ENCODE measurements at places on chromosomes 2 and 18. TPM values are rescaled to one million over a fixed set of nuclear protein-coding genes. Genes with fewer than 3 reads are reported as not detected.

GRCh38 chr2:57941816-57942215 lies 104.8 kb upstream of the VRK2 start:
- no peak for DNase-seq

GRCh38 chr2:181779288-181780021 lies 99.1 kb upstream of the NEUROD1 start:
- no peak for DNase-seq

- no peak for DNase-seq
These were observed 11.6 kb upstream of the IER3IP1 start for GRCh38 chr18:47187721-47188120.

Gene BMP10
- not detected for total RNA-seq

- DNase-seq: peak; percentile 94
These were observed 43.3 kb upstream of the ZFP36L2 start for GRCh38 chr2:43269706-43270105.

DNA sequence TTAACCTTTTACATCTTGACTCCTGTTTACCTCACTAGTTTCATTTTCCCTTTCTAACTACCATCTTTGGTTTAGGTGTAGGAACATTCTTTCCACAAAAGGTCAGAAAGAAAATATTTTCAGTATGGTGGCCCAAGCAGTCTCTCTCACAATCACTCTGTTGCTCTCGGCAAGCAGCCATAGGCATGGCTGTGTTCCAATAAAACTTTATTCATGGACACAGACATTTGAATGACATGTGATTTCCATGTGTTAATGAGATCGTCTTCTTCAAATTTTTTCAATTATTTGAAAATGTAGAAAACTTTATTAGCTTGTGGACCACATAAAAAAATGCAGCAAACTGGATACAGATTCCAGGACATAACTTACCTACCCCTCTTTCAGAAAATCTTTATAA lies 109.7 kb upstream of the CNTNAP5 start:
- no peak for DNase-seq

GRCh38 chr2:95024371-95024770 lies 1.1 kb upstream of the MAL start:
- no peak for DNase-seq

Gene OR6B2
- total RNA-seq: not detected

- no peak for DNase-seq
These were observed 44.9 kb upstream of the PELI1 start for GRCh38 chr2:64189167-64189566.

DNA sequence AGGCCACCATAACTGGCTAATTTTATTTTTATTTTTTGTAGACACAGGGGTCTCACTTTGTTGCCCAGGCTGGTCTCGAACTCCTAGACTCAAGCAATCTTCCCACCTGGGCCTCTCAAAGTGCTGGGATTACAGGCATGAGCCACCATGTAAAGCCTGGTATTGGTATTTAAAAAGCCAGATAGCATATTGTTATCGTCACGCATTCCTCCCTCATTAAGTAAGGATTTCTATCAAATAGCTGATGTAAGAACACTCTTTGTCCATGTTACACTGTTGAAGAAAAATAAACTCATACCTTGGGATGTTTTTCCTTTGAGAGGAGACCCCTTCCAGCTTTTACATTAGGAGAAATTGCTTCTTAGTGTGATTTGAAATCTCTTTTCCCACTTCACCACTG lies 39.2 kb upstream of the DARS1 start:
- DNase-seq: no peak

- DNase-seq: no peak
These were observed 19.6 kb upstream of the FTCDNL1 start for GRCh38 chr2:199870581-199870980.

DNA sequence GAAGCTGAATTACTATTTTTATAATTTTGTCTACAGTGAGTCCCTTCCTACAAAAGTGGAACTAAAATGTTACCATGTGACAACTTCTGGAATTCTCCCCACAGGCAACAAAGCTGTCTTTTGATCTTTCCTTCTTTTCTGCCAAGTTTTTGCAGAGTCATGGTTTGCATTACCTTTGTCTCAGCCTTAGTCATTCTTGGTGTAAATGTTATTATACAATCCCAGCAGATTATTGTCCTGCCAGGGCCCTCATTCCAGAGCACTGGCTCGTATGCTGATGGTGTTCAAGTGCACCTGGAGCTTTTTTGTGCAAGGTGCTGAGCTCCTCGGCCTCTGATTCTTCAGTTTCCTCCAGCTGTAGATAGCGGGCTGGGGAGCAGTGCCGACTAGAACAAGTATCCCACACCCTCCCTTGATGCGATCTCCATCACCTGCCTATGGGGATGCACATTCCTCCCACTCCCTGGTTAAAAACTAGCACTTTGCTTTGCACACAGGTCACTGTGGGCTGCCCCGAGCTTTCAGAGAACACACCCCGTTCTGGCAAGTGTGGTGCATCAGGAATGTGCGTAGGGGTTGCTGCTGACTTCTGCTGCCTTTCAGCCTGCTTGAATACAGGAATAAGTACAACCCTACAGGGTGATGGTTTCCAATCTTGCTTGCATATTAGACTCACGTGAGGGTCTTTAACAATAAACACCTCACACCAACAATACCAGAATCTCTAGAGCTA lies 263.6 kb downstream of the RNF144A start:
- DNase-seq: no peak

Gene EHBP1
- total RNA-seq: 39.6 TPM

- DNase-seq: no peak
These were observed 290.4 kb upstream of the ZC3H15 start for GRCh38 chr2:186195696-186196095.

Gene NCKAP5
- 0.40 TPM for total RNA-seq

Gene NTSR2
- total RNA-seq: not detected

- DNase-seq: peak; percentile 83
These were observed 91.1 kb upstream of the CDH2 start for GRCh38 chr18:28267878-28268625.

Gene CD28
- total RNA-seq: 0.52 TPM

Gene SPC25
- 34.6 TPM for total RNA-seq

Gene TDRD15
- total RNA-seq: not detected

GRCh38 chr2:177723235-177723634 lies 330.7 kb downstream of the AGPS start:
- no peak for DNase-seq

Gene HOXD13
- total RNA-seq: not detected

DNA sequence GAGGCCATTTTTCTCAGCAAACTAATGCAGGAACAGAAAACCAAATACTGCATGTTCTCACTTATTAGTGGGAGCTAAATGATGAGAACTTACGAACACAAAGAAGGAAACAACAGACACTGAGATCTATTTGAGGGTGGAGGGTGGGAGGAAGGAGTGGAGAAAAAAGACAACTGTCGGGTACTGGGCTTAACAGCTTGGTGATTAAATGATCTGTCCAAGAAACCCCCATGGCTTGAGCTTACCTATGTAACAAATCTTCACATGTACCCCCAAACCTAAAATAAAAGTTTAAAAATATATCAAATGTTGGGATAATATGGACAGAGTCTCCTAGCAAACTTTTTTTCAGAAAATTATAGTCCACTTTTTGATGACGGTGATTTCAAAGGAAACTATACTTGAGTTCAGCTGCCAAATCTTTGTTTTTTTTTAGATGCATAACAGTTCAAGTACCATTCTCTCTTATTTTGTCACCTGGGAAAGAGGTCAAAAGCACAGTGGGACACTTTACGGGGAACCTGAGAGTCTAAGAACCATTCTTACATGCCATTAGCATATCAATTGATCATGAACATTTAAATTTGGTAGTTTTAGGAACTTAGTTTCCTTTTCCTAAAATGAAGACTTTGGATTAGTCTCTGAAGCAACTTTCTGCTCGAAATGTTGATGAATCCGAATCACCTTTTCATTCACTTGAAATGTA lies 835.0 kb downstream of the NRXN1 start:
- DNase-seq: no peak

DNA sequence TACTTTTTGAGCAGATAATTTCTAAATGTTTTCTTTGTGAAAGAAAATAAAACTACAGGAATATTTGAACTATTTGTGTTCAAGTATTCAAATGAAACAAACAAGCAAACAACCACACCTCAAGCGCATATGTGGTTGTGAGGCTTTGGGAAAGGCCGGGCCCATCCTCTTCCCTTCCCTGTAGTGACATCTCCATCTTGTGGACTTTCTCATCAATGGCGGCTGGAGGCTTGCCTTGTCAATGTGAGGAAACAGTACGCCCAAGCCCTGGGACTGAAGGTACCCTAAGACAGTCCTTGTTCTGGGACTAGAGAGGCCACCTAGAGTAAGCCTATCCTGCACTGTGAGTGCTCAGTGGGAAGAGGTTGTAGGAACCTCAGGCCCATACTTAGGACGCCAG lies 166.8 kb downstream of the TPGS2 start:
- peak; percentile 28 for DNase-seq

DNA sequence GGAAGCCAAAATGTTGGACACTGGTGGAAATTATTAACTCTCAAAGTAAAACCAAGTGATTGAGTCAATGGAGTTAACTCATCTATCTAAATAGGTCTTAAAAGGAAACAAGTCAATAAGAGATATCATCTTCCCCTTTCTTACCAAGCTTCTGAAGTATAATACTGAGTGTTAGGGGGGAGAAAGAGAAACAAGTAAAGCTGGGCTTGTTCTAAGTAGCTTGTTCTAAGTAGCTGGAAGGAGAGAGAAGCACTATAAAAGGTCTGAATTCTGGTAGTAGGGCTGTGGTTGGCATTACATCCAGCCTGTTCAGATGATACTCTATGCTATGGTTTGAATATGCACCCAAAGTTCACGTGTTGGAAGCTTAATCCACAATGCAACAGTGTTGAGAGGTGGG lies 26.8 kb downstream of the YES1 start:
- no peak for DNase-seq

DNA sequence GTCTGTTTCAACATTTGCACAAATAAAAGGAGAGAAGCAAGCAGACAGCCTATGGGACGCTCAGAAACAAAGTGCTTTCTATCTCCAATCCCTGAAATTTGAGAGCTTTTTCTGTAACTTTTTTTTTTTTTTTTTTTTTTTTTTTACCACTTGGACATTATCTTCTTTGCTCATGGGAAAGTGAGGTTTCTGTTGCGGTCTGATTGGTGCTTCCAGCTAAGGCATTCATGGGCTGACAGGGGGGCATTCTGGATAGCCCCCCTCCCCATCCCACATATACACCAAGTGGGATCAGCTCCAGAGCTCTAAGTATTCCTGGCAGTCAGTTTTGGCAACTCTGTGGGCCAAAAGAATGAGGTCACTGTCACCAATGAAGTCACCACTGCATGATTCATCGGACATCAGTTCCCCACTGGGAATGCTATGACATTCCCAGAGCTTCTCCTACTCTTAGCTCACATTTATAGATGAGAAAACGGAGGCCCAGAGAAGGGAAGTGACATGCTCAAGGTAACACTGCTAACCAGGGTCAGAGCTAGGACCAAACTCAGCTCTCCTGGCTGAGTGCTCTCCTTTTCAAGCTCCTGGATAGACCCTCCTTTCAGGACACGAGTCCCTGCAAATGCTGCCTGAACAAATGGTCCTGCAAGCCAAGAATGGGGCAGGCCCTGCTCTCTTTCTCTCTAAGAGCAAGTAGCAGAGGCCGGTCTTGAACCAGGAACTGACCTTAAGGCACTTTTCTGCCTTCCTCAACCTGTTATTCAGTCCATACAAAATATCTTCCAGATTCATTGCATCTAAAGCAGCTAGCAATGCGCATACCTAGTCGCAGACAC lies 61.3 kb downstream of the TMEM247 start:
- DNase-seq: peak; percentile 41

Gene CREB1
- 37.2 TPM for total RNA-seq

Gene LOXHD1
- total RNA-seq: not detected

DNA sequence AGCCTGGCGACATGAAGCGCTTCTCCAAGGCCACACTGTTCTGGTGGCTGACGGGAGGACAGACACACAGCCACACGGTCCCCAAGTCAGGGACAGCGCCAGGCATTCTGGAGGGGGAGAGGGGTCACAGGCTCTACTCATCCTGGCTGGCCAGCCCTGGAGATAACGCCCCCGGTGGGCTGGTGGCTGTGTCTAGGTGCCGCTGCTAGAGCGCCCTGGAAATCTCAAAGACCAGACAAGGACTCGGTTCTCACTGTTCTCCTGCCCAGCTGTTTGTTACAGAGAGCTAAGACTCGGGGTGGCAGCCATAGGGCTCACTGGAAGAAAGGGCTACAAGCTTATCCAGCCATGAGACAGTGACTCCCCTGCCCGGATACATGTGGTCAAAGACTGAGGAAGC lies 72.0 kb downstream of the KCNF1 start:
- no peak for DNase-seq

Gene NEU2
- not detected for total RNA-seq

Gene FIGN
- 3.7 TPM for total RNA-seq

Gene STEAP3
- total RNA-seq: 42.4 TPM

Gene IL36A
- not detected for total RNA-seq

Gene CASP10
- 0.52 TPM for total RNA-seq

DNA sequence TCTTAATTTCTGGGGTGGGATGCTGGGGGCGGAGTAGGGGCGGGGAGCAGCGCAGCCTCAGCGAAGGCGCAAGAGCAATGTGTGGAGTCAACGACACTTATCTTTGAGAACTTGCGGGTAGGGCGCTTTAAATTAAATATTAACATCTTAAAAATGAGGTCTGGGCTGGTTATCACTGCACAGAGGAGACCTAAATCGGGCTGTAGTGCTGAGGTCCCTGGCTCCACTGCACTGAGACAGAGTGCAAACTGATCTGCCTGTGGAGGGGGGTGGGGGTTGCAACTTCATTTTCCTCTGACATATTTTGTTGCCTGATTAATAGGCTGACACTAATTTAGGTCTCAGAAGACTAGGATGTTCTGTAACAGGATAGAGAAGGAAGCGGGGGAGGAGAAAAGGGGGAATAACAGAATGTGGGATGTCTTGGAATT lies 253.0 kb upstream of the FANCL start:
- no peak for DNase-seq

GRCh38 chr2:127859712-127860085 lies 1.7 kb upstream of the POLR2D start:
- no peak for DNase-seq

DNA sequence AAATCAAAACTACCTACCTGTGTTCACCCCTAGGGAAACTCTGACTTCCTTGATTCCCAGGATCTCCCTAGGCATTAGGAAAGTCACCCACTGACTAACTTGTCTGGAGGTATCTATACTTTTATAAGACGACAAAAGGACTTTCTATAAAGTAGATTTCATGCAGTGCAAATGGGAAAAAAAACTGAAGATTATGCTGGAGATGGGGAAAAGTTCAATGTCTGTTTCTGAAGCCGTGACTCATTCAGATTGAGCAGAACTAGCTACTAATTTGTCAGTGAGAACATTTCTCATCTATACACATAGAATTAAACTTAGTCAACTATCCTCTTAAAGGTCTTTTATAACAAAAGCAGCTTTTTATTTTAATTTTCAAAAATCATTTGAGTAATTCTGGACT lies 6.0 kb downstream of the SEPTIN10 start:
- peak; percentile 19 for DNase-seq

Gene TMEM37
- total RNA-seq: not detected

Gene ANKRD30BL
- total RNA-seq: not detected

Gene HAUS1
- total RNA-seq: 87.1 TPM

DNA sequence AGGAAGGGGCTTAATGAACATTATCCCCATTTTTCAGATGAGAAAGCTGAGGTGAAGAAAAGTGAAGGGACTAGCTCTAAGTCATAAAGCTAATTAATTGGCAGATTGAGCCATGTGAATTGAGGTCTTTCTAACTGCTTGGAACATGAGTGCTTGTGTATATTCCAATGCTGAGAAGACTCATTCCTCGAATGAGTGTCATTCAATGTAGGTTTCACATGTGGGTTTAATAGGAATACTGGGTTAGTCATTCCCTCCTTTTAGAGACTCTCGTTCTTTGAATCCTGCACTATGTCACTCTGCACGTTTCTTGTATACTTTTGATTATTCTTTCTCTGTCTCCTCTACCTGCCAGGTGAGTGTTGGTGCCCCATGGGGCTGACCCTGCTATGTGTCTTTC lies 218.2 kb downstream of the HRH4 start:
- DNase-seq: no peak

Gene SEPTIN10
- total RNA-seq: 77.4 TPM

All from LHCN-M2 (cell line).